Mammary microvascular endothelial cell (primary cell): ENCODE measurements at places on chromosomes 16 and 17. TPM values are rescaled to one million over a fixed set of nuclear protein-coding genes. Genes with fewer than 3 reads are reported as not detected.

The KRTAP3-2 gene
- not detected in 2 replicates for total RNA-seq

The HBA2 gene
- not detected in 2 replicates for total RNA-seq

The OR3A3 gene
- not detected in 2 replicates for total RNA-seq

The SYCE1L gene
- 4.9 and 5.5 TPM in 2 replicates for total RNA-seq

The HCRT gene
- total RNA-seq, result not detected in 2 replicates

The KRT36 gene
- total RNA-seq, result 0.27 TPM in 1 of 2 replicates, not detected in the other

The TMEM88 gene
- total RNA-seq, result 375 and 382 TPM in 2 replicates

The CORO6 gene
- 0.60 and 4.3 TPM in 2 replicates for total RNA-seq

The TNP2 gene
- not detected in 2 replicates for total RNA-seq

The CEP112 gene
- 8.0 and 9.1 TPM in 2 replicates for total RNA-seq

The CACNG3 gene
- not detected in 2 replicates for total RNA-seq

The KRT10 gene
- total RNA-seq, result 21.9 and 23.3 TPM in 2 replicates

The RAI1 gene
- 11.4 and 15.6 TPM in 2 replicates for total RNA-seq

The RPH3AL gene
- 7.9 and 11.9 TPM in 2 replicates for total RNA-seq

The ACD gene
- total RNA-seq, result 26.0 and 35.8 TPM in 2 replicates

The SULT1A1 gene
- 4.7 and 6.5 TPM in 2 replicates for total RNA-seq

The FSCN2 gene
- 1.2 TPM in 1 of 2 replicates, not detected in the other for total RNA-seq

The ZPBP2 gene
- total RNA-seq, result not detected in 2 replicates

The CYTH1 gene
- total RNA-seq, result 44.8 and 55.7 TPM in 2 replicates

The CD300LG gene
- total RNA-seq, result not detected in 2 replicates

The PLD2 gene
- total RNA-seq, result 18.0 and 18.8 TPM in 2 replicates

The BEAN1 gene
- not detected in 2 replicates for total RNA-seq

The SMIM22 gene
- total RNA-seq, result not detected in 2 replicates

The OR1A1 gene
- not detected in 2 replicates for total RNA-seq

The GNAO1 gene
- not detected in 2 replicates for total RNA-seq

The ITGAE gene
- total RNA-seq, result 34.0 and 35.7 TPM in 2 replicates

The CD7 gene
- not detected in 2 replicates for total RNA-seq

The PYY gene
- total RNA-seq, result not detected in 2 replicates

The C17orf78 gene
- not detected in 2 replicates for total RNA-seq

The CUEDC1 gene
- 13.4 and 16.4 TPM in 2 replicates for total RNA-seq

The LGALS9B gene
- not detected in 2 replicates for total RNA-seq

The CLEC19A gene
- not detected in 2 replicates for total RNA-seq

The CMTM2 gene
- not detected in 2 replicates for total RNA-seq

The TMEM132E gene
- not detected in 2 replicates for total RNA-seq

The ADAM11 gene
- 0.05 and 1.3 TPM in 2 replicates for total RNA-seq

The FOXO3B gene
- 3.3 and 3.5 TPM in 2 replicates for total RNA-seq

The KRT39 gene
- total RNA-seq, result not detected in 2 replicates

The KIF2B gene
- total RNA-seq, result not detected in 2 replicates

The ST6GALNAC2 gene
- total RNA-seq, result 1.7 and 2.2 TPM in 2 replicates

The SLC13A5 gene
- not detected in 2 replicates for total RNA-seq
